ENCODE measurements at places on chromosomes 13 and 19.

DNA sequence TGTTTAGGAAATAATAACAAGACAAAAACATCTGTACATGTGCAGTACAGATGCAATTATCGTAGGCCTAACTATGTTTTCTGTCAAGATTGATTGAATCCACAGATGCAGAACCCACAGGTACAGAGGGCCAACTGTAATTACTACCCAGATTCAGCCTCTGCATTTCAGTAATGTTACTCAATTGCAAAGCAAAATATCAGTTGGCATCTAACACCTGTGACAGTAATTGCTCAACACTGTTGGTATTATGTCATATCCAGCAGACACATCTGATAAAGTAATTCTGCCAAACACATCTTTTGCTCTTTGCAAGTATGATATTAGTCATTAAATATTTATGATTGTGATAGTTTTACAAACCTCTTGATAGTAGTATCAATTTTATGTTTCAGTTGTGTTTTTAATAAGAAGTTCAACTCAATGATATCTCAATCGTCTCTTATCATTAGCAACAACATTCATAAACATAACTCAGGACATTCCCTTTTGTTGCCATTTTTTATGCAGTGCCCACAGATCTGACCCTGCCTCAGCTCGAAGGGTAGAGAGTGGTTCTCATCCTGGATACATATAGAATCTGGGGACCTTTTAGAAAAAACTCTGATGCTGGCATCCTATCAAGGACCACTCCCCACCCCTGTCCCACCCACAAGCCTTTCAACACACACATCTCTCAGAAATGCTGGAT, 104.7 kb downstream of the MYCBP2 start:
- DNase-seq, result no peak

DNA sequence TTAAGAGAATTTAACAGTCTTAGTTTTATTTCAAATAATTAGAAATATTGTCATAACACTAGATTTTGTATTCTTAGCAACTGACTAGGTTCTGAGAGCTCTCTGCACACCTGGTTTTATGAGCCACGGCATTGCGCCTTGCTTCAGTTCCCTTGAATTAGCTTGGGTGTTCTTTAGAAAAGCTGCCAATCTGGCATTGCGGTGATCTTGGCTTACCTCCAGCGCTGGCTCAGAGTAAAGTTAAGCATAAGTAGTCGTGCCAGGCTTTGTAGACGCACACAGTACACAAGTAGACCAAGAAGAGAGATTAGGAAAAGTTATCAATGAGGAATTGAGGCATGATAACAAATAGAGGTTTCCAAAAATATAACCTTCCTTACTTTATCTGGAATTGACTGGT, 45.7 kb downstream of the TPP2 start:
- no peak for DNase-seq

DNA sequence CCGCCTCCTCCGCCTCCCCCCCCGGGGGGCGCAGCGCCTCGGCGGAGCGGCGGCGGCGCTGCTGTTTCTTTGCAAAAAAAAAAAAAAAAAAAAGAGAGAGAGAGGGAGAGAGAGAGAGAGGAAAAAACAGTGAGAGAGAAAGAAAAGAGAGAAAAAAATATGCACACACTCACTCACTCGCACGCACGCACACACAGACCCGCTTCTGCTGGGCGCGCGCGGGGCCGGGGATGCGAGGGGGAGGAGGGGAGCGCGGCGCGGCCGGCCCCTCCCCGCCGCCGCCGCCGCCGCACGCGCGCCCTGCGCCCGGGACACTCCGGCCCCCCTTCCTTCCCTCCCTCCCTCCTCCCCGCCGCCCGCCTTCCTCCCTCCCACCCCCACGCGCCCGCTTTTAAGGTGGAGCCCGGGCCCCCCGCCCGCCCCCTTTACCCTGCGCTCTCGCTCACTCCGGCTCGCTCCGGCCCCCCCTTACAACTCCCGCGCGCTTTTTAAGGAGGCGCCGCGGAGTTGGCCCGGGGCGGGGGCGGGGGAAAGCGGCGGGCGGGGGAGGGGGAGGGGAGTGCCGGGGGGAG, at the start of gene SAMD1:
SAMD1 (minus strand) TSS at position 243 of the 572 bp plus-strand sequence.
- DNase-seq, result no peak

GRCh38 chr19:30022659-30023058, 80.6 kb downstream of the URI1 start:
- no peak for DNase-seq

GRCh38 chr19:31314849-31315629, 34.2 kb downstream of the TSHZ3 start:
- no peak for DNase-seq

DNA sequence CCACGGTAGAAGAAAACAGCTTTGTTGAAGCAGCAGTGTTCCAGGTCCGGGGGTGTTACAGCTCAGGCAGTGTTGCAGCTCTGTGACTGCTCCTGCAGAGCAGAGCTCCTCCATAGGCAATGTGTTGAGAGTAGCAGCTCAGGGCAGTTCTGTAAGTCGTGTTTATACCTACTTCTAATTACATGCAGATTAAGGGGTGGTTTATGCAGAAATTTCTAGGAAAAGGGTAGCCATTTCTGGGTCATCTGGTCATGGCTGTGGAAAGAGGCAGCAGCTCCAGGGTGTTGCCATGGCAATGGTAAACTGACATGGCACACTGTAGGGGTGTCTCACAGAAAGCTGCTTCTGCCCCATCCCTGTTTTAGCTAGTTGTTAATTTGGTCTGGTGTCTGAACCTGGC, 316.4 kb downstream of the GPC5 start:
- DNase-seq, result no peak

GRCh38 chr19:38204096-38204495, 19.9 kb downstream of the DPF1 start:
- no peak for DNase-seq

GRCh38 chr13:82480415-82480814, 1401.9 kb downstream of the SLITRK1 start:
- DNase-seq, result no peak

DNA sequence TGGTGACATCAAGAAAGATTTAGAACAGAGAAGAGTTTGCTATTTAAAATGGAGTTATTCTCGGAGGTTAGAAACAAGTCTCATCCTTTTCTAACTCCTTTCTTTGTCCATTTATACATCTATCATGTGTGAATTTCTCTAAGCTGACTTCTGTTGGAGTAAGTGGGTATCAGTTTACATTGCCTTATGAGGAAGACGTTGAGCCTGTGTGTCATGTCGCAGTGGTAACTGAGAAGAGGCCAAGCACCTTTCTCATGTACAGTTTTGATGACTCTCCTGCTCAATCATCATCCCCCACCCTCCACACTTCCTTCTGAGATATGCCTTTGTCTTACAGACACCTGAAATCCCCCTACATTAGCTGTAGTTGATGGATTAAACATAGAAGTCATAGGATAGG, 624.8 kb downstream of the LIG4 start:
- no peak for DNase-seq
